ENCODE measurements at places on chromosomes 7 and 10.

- DNase-seq = no peak
Observed at GRCh38 chr7:22651534-22652243, 75.3 kb upstream of the IL6 start.

DNA sequence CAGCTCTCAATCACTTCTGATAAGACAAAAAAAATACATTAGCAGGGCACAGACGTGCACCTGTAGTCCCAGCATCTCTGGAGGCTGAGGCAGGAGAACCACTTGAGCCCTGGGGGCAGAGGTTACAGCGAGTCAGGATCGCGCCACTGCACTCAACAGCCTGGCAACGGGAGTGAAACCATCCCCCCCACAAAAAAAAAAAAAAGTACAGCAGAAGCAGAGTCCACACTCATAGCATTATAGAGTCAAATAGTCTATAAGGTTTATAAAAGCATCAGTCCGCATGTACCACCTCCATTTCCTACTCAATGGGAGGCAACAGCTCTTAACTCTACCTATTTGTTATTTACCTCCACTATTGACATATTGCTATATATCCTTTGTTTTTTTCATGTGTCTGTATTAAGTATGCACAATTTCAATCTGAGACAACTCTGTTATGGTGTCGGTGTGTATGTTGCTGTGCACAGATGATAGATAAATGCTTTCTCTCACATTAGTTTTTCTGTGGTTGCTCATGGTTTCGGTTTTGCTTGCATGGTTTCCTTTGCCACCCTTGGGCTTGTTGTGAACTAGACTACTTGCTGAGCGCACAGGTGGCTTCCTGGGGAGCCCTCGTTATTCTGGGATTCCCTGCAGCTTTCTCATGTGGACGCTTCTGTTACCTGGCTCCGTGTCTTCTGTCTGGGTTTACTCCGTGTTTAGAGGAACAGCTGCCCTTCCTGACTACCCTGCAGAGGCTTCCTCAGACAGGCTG lies 40.4 kb downstream of the PROSER2 start:
- DNase-seq = peak; percentile 58

DNA sequence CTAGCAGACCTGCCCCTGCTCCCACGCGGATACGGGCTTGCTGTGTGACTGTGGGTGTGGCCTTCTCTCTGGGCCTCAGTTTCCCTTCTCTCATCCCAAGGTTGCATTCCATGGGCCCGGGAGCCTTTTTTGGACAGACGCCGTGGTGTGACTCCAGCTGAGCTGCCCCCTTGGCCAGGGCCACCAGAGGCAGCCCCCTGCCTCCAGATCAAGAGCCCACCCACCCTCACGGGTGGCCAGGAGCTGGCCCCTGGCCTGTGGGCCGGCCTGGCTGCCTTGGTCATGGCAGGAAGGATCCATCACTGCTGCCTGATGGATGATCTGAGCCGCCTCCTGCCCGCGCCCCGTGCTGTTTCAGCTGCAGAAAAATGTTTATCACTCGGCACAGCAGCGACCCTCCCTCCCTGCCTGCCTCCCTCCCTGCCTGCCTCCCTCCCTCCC lies 27.8 kb upstream of the ELFN1 start:
- DNase-seq = no peak

- no peak for DNase-seq
Observed at GRCh38 chr7:74138945-74139843, 35.0 kb upstream of the EIF4H start.

DNA sequence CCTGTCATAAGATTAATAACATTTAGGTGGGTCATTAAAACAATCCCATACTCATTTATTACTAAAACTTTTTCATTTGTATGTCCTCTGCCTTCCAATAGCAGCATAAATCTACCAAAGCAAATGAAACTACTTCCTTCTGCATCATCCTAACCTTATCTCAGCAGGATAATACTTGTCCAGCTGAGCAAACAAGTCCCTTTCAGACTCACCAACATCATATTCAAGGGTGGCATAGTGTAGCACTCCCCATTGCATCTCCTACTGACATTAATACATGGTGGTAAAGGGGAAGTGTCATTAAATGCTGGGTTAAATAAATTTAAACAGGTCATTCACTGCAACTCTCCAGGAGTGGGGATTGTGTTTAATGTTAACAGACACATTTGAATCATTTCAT lies 3.4 kb upstream of the MINDY3 start:
- no peak for DNase-seq

- DNase-seq = no peak
Observed at GRCh38 chr10:78462176-78462575, 428.5 kb downstream of the RPS24 start.

GRCh38 chr7:4731803-4732202 lies 43.6 kb upstream of the AP5Z1 start:
- DNase-seq = no peak

- no peak for DNase-seq
Observed at GRCh38 chr7:38834357-38834756, 74.6 kb downstream of the VPS41 start.
